ENCODE measurements at places on chromosomes 12 and 14.

GRCh38 chr12:3316776-3317480, 174.1 kb upstream of the PRMT8 start:
- no peak for DNase-seq
- no peaks in the 10 kb centered on the region for H3K27me3 ChIP-seq
- no peaks in the 10 kb centered on the region for H3K4me1 ChIP-seq
- H3K36me3 ChIP-seq = no peaks in the 10 kb centered on the region

- H3K4me3 ChIP-seq = no peak overlapping the region
- H3K27me3 ChIP-seq = no peaks in the 10 kb centered on the region
- no peak overlapping the region for H3K27ac ChIP-seq
- H3K4me1 ChIP-seq = no peaks in the 10 kb centered on the region
Observed at GRCh38 chr12:115341442-115341841, 657.5 kb upstream of the TBX3 start.

DNA sequence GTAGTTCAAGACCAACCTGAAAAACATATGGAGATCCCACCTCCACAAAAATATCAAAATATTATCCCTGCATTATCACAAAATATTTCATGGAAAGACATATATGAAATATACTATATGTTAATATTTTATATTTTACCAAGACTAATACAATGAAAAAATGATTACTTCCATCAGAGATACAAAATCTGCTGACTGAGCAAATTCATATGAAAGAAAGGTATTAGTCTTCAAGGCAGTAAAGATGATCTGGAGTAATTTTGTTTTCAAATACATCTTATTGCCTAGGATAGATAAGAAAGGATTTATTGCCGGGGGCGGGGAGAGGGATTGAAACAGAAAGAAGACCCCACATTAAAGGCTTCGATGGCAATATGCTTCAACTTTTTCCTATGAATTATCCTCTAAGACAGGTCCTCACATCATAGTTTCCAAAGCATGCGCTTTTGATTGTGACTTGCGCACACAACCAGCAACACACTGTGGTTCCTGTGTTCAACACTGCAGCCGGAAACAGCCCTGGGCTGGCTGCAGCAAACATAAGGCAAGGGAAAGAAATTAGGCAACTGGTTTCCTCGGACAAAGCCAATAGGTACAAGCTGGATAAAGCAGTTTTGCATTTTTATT, 83.2 kb downstream of the SPPL3 start:
- H3K36me3 ChIP-seq = no peaks in the 10 kb centered on the region
- no peak overlapping the region for H3K27ac ChIP-seq
- peak; percentile 33 for DNase-seq
- H3K27me3 ChIP-seq = no peaks in the 10 kb centered on the region
- no peaks in the 10 kb centered on the region for H3K4me1 ChIP-seq
- H3K4me3 ChIP-seq = no peak overlapping the region

- H3K4me1 ChIP-seq = no peaks in the 10 kb centered on the region
- H3K36me3 ChIP-seq = no peaks in the 10 kb centered on the region
- H3K4me3 ChIP-seq = no peak overlapping the region
- no peak for DNase-seq
- H3K27ac ChIP-seq = no peak overlapping the region
Observed at GRCh38 chr14:42277840-42278239, 671.2 kb downstream of the LRFN5 start.

DNA sequence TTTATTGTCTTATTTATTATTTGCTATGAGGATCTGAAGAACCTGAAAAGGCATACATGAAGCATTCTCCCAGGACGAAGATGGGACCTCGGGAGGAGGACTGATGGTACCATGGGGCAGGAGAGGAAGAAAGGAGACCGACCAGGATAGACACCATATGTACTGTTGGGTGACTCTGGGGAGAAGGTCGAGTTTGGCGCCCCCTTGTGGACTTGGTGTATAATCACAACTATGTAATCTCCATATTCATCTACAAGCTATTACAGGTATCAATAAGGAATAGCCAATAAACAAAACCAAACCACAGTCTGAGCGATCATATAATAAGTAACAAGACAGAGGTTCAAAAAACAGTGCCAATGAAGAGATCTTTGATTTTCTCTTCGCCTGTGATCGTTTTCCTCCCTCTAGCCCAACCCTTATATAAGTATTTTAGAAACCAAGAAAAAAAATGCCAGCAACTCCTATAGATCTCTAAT, 139.1 kb downstream of the SPTSSA start:
- peak; percentile 50 for DNase-seq
- H3K27ac ChIP-seq = no peak overlapping the region
- H3K27me3 ChIP-seq = no peaks in the 10 kb centered on the region
- H3K4me1 ChIP-seq = no peaks in the 10 kb centered on the region
- H3K36me3 ChIP-seq = no peaks in the 10 kb centered on the region

DNA sequence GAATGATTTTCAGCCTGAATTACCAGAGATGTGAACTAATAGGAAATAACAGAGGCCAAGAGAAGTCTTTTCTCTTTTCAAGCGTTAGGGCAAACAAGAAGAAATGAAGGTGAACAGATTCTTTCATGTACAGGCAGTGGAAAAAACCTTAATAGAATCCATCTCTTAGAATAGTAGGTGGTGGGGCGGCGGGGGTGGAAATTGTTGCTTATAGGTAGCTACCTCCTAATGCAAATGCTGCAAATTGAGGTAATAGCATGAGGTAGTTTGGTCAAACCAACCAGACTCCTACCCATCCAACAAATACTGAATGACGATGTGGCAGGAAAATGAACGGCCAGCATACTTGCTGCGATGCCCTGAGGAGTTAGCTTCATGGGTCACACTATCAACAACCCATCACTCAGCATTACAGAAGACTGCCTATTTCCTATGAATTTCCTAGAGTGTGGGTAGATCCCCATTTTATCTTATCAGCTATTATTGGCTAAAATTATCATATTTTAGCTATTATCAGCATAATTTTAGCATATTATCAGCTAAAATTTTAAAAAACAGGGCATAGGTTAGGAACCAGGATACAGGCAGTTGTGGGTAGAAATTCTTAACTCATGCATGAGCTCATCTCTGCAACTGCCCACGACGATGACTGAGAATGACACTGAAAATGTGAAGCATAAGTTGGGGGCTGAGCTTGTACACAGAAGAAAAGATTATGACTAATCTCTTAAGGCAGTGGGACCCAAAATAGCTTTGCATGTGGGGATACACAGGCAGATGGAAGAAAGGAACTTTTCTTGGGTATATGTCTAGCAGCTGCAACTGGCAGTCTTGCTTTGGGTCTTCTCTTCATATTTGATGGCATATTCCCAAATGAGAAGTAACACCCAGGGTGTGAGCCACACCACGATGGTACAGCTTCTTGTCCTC, 68.7 kb downstream of the NIN start:
- H3K27ac ChIP-seq = no peak overlapping the region
- H3K4me1 ChIP-seq = no peaks in the 10 kb centered on the region
- no peaks in the 10 kb centered on the region for H3K27me3 ChIP-seq
- H3K4me3 ChIP-seq = no peak overlapping the region

- DNase-seq = peak; percentile 4
- H3K27me3 ChIP-seq = no peaks in the 10 kb centered on the region
- H3K4me3 ChIP-seq = peak overlapping the region; percentile 8
- peak overlapping the region; percentile 61 for H3K27ac ChIP-seq
- no peaks in the 10 kb centered on the region for H3K36me3 ChIP-seq
Observed at GRCh38 chr12:21615431-21615830, 10.8 kb upstream of the GYS2 start.

DNA sequence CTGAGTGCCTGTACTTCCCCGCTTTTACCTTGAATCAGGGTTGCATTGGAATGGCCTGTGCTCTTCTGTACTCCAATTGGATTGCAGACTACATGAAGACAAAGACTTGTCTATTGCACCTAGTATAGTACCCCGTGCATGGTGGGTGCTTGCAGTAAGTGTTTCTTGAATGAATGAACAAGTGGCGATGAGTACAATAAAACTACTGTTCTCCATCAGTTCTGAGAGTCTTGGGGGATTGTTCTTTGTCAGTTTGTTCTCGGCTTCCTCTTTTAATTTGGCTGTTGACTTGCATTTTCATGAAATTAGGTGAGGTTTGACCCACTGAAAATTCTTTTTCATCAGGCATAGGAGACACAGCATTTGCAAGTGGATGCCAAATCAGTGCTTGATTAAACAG, 34.1 kb downstream of the ERH start:
- no peak overlapping the region for H3K4me3 ChIP-seq
- no peaks in the 10 kb centered on the region for H3K27me3 ChIP-seq
- H3K27ac ChIP-seq = no peak overlapping the region
- no peak for DNase-seq
- no peaks in the 10 kb centered on the region for H3K36me3 ChIP-seq
